T-helper 17 cell (primary cell): ENCODE measurements at places on chromosomes 13 and 19. TPM values are rescaled to one million over a fixed set of nuclear protein-coding genes. Genes with fewer than 3 reads are reported as not detected.

GRCh38 chr13:110734561-110734960, 21.1 kb downstream of the ING1 start:
- no peak for DNase-seq

GRCh38 chr13:46578590-46578975, 25.6 kb downstream of the LRCH1 start:
- no peak for DNase-seq

GRCh38 chr13:23848646-23849141, 40.5 kb downstream of the MIPEP start:
- DNase-seq, result no peak

- no peak for DNase-seq
Observed at GRCh38 chr13:39910833-39911232, 255.4 kb downstream of the COG6 start.

DNA sequence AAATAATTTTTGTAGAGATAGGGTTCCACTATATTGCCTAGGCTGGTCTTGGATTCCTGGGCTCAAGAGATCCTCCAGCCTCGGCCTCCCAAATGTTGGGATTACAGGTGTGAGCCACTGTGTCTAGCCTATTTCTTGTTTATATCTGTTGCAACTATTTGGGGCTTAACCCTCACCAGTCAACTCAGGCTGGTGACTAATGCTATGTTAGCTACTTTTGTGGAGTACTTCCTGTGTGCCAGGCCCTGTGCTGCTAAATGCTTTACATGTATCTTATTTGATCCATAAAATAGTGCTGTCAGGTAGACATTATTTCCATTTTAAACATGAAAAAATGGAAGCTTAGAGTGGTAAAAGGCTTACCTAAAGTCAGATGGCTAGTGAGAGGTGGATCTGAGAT, 13.8 kb downstream of the CEACAM1 start:
- no peak for DNase-seq

- no peak for DNase-seq
Observed at GRCh38 chr19:33998302-33998701, 174.0 kb upstream of the LSM14A start.

DNA sequence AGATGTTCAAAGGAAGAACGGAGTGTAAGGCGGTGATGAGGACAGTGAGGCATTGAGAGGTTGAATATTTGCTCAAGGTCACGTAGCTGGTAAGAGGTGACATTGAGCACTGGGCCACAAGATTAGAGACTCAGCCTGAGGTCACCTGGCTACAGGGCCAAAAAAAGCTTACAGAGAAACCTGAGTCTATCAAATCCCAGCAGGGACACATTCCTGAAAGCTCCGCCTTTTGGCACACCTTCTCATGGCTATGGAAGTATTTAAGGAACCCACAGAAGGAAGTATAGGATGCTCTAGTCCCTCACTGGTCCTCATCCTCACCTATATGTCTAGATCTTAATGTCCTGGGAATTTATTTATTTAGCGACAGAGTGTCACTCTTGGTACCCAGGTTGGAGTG, 17.4 kb downstream of the ZNF586 start:
- DNase-seq, result no peak

GRCh38 chr19:19649155-19649554, 5.7 kb upstream of the GMIP start:
- DNase-seq, result no peak

- no peak for DNase-seq
Observed at GRCh38 chr13:77374786-77375185, 47.9 kb upstream of the MYCBP2 start.

DNA sequence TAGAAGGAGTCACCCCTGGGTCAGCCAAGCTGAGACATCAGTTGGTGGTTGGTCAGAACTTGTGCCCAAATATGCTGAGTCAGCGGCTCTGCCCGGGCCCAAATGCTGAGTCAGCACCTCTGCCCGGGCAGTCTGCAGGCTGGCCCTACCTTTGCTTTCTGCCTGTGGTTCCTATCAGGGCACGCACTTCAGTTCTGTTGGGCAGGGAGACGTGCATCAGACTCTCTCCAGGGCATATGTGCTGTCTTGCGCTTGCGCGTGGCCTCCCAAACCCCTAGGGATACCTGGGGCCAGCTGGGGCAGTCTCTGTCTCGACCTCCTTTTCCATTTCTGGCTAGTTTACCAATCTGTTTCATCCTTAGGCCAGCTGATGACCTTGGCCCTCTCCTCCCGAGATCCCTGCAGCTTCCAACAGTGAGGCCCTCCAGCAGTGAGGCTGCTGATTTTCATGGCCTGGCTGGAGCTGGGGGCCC, 24.4 kb upstream of the LDLR start:
- DNase-seq, result no peak

- DNase-seq, result no peak
Observed at GRCh38 chr13:105089858-105090643, 1445.4 kb downstream of the EFNB2 start.

- no peak for DNase-seq
Observed at GRCh38 chr13:113178070-113178895, 19.8 kb downstream of the PROZ start.

- DNase-seq, result no peak
Observed at GRCh38 chr13:48849515-48849914, 126.2 kb upstream of the FNDC3A start.

GRCh38 chr13:103876571-103876970, 810.4 kb upstream of the SLC10A2 start:
- no peak for DNase-seq

DNA sequence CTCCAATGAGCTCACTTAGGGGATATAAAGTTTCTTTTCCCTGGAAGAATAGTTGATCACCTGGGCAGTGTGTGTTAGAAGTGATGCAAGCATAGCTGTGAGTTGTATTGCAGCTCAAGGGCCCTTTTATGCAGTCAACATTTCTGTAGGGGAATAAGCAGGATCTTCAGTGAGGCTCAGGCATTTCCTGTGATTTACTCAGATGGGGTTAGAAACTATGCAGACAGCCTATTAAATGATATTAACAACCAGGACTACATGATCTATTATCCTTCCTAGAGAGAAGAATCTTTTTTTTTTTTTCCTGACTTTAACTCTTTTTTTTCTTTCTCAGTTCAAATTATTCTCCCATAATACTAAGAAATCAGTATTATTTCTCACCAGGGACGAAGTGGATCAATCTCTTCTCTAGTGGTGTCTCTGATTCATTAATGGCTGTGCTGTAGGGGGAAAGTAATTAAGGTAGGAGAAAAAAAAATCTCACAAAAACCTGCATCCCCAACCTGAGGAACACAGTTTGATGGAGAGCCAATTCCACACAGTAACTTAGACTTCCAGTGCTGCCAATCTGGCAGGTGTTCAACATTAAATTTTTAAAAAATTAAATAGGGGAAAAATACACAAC, 126.4 kb upstream of the SLC10A2 start:
- DNase-seq, result no peak

The SYNGR4 gene
- total RNA-seq, result not detected

The SIAH3 gene
- 0.10 TPM for total RNA-seq

The KIR2DL1 gene
- not detected for total RNA-seq

The FLT1 gene
- total RNA-seq, result 0.42 TPM

The CD209 gene
- not detected for total RNA-seq

The ZNF324B gene
- 12.6 TPM for total RNA-seq

The ZNF582 gene
- 3.9 TPM for total RNA-seq

The GZMM gene
- total RNA-seq, result 43.8 TPM

The TMEM259 gene
- 270 TPM for total RNA-seq
